ENCODE measurements at places on chromosomes 11 and 22. TPM values are rescaled to one million over a fixed set of nuclear protein-coding genes. Genes with fewer than 3 reads are reported as not detected.
A peak's percentile ranks its signal among the peaks of the same experiment; 100 is the strongest.

Gene TRIM49
- not detected for polyA plus RNA-seq

Gene CLDN5
- polyA plus RNA-seq: not detected

Gene RASSF7
- 10.6 TPM for polyA plus RNA-seq

Gene HBD
- polyA plus RNA-seq: not detected

Gene GUCY1A2
- 0.15 TPM for polyA plus RNA-seq

Gene H19
- not detected for polyA plus RNA-seq

Gene TPBGL
- polyA plus RNA-seq: not detected

- DNase-seq: peak; percentile 17
Measured at GRCh38 chr22:24330636-24331035, 60.0 kb downstream of the SPECC1L start.

DNA sequence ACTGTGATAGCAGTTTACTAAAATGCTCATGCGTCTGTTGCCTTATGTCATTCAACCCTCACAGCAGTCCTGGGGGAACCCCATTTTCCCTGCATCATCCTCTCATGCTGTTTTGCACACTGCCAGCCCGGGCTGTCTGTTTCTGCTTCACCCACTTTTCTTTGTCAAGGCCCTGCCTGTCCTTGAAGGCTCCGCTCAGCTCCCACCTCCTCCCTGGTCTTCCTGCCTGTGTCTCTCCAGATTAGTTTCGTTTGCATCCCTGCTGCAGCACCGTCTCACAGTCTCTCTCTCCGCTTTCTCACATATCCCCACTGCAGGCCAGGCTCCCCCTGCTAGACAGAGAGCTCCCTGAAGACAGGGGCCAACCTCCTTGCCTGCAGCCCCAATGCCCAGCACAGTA lies 29.9 kb downstream of the SERPINH1 start:
- DNase-seq: no peak

- no peak for DNase-seq
Measured at GRCh38 chr22:38513063-38513462, 7.0 kb upstream of the DDX17 start.

DNA sequence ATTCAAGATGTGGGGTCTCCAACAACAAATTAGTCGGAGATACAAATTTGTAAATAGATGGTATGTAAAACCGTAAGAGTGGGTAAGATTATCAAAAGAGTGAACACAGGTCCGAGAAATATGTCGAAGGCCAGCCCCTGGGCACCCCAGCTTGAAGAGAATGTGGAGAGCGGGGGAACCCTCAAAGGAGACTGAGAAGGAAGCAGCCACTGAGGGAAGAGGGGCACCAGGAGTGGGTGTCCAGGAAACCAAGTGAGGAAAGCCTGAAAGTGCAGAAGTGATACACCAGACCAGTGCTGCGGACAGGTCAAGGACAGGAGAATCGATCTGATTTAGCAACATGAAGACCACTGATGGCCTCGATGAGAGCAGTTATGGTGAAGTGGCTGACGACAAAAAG lies 14.4 kb downstream of the APOL5 start:
- no peak for DNase-seq

GRCh38 chr11:86910592-86910991 lies 44.6 kb downstream of the FZD4 start:
- DNase-seq: peak; percentile 44

GRCh38 chr11:73236854-73237253 lies 18.8 kb downstream of the P2RY2 start:
- peak; percentile 50 for DNase-seq

GRCh38 chr22:20241579-20242392 lies 26.3 kb downstream of the RTN4R start:
- DNase-seq: no peak

- no peak for DNase-seq
Measured at GRCh38 chr22:49590381-49590780, 237.3 kb downstream of the BRD1 start.

- no peak for DNase-seq
Measured at GRCh38 chr22:49583886-49584505, 243.7 kb downstream of the BRD1 start.

- no peak for DNase-seq
Measured at GRCh38 chr11:44571871-44572270, 6.4 kb downstream of the CD82 start.

GRCh38 chr22:24594569-24595120 lies 1.8 kb upstream of the LRRC75B start:
- no peak for DNase-seq

DNA sequence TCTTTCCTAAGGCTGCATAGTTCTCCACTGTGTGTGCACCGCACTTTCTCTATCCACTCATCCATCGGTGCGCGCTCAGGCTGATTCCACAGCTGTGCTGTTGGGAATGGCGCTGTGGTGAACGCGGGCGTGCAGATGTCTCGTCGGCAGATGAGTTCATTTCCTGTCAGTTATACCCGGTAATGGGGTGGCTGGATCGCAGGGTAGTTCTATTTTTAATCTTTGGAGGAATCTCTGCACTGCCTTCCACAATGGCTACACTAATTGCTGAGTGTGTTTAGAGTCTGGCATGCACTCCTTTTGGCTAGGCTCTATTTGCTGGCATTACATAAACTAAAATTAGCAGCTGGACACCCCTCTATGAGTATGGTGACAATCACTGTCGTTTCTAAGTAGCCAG lies 27.9 kb upstream of the KRTAP5-7 start:
- DNase-seq: no peak

DNA sequence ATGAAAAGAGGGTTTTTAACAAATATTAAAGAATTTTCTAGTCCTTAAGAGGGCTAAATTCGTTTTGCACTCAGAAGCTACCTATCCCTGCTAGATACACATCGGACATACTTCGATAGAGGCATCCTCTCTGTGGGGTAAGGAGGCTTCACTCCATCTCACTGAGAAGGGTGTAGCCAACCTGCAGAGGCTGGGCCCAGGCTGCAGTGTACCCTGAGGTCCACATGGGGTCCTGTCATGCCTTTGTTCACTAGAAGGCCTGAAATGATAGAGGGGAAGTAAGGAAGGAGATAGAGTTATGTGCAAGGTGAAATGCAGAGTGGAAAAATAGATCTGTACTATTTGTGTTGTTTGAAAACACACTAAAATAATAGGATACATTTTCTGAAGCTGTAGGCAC lies 45.6 kb downstream of the IGSF9B start:
- no peak for DNase-seq

GRCh38 chr11:72225411-72225951 lies 914 bp downstream of the INPPL1 start:
- peak; percentile 45 for DNase-seq

DNA sequence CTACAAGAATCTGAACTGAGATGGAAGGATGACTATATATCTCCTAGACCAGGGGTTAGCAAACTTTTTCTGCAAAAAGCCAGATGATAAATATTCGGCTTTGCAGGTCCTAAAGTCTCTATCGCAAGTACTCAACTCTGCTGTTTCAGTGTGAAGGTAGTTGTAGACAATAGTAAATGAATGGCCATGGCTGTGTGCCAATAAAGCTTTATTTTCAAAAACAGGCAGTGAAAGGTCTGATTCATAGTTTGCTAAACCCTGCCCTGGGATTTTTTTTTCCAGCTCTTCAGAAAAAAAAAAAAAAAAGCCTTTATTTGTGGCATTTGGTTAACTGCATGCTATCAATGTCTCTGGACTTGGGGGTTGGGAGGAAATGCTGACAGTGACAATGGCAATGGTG lies 37.5 kb downstream of the FAM227A start:
- no peak for DNase-seq

DNA sequence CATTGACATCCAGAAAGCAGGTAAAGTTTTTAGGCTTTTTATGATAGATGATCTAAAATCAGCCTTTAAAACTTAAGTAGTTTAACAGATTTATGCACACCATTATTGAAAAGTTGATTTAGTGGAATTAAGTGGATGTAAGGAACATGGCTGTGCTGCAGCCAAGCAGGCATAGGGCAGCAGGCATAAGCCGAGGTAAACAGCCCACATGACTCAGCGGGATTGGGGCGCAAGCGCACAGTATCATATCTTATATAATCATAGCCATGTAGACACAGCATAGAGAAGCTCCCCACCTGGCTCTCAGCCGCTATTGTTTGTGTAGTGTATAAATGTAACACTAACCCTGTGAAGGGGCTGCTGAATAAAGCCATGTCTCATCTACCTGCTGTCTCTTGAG lies 157.5 kb downstream of the WNT11 start:
- no peak for DNase-seq

DNA sequence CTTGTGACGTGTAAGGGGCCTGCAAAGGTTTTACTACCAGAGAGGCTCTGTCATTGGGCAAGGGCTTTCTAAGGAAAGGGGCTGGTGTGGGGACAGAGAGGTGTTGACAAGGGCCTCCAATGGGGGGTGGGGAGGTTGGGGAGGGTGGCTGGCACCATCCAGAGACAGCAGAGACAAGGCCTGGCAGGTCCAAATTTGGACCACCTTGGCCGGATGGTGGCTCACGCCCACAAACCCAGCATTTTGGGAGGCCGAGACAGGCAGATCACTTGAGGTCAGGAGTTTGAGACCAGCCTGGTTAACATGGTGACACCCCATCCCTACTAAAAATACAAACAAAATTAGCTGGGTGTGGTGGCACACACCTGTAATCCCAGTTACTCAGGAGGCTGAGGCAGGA lies 2.2 kb upstream of the CHRM4 start:
- no peak for DNase-seq

DNA sequence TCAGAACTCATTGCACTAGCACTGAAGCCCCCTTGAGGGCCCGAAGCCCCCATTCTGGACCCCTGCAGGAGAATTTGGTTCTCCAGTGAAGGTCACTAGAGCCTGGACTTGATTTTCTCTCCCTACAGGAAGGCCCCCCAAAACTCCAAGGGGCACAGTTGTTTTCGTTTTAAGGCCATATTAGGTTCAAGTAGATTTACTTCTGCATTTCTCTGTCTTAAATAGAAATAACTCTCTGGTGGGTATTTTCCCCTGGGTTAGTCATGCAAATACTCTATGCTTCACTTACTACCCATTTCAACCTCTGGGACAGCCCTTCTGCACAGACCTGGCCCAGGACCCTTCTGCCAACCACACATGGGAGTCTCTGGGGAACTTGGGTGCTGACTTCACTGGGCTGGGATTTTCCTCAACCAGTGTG lies 41.6 kb downstream of the WEE1 start:
- peak; percentile 40 for DNase-seq

- no peak for DNase-seq
Measured at GRCh38 chr11:26158251-26158650, 173.7 kb upstream of the ANO3 start.

DNA sequence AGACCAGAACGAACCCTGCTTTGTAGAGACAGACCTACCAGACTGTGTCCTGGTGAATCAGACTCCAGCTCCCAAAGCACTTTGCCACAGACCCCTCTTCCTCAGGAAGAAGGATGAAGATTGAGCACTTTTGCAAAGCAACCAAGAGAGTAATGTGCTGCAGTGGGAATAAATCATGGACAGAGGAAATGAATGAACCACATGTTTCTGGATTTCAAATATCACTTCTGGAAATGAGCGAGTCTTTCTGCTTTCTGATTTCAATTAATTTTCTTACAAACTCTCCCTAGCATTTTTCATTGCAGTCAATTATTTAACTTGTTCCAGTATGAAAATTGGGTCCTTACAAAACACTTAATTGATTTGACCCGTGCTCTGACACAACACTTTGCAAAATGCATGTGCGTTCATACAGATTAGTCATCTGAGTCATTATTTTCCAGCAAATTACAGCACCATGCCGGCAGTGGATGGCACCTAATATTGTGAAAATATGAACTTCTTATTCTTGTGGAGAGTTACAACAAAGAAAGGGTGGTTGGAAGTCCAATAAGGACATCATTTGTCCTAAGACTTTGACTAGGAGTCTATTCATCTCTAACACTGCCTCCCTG lies 315.9 kb upstream of the CCDC90B start:
- peak; percentile 73 for DNase-seq

DNA sequence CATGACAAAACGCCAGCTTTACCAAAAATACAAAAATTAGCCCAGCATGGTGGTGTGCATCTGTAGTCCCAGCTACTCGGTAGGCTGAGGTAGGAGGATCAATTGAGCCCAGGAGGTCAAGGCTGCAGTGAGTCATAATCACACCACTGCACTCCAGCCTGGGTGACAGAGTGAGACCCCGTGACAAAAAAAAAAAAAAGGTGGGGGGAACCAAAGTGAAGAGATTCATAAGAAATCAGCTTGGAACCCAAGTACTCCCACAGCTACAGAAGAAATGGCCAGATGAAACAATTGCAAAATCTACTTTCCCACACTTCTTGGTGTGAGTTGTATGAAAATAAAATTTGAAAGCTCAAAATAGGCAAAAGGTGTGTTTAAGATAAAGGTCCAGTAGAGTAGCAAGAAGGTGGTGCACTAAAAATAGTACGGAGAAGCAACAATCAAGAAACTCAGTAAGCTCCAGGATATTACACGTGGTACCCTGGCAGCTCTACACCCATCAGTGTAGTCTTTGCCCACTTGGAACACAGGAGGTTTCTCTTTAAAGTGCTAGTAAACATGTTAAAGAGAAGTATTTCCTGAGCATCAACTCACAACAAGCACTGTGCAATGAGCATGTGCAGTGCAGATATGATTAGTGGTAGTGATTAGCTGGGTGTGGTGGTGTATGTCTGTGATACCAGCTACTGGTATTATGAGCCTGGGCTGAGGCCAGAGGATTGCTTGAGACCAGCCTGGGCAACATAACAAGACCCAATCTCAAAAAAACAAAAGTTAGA lies 5.3 kb downstream of the HARBI1 start:
- DNase-seq: no peak

DNA sequence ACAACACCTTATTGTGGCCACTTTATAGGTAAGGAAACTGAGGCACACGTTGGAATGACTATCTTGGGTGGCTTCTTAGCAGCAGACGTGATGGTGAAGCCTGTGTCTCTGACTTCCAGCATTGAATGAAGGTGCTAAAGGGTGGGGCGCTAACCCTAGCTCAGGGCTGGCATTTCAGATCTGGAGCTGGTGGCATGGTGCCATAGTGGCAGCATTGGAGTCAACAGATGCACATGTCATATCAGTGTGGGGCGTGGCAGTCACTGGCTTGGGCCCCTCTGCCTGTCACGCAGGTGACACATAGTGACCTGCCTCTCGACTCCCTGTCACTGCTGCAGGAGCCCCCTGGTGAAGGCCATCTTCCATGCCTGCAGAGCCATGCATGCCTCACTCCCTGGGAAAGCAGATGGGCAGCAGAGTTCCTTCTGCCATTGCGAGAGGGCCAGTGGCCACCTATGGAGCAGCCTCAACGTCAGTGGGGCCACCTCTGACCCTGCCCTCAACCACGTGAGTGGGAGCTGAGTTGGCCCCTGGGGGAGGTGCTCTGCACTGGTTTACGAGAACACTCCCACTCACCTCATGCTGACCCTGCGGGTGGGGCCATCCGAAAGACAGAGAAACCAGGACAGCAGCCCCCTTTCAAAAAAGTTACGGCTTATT lies 14.8 kb downstream of the SHISA8 start:
- DNase-seq: no peak

DNA sequence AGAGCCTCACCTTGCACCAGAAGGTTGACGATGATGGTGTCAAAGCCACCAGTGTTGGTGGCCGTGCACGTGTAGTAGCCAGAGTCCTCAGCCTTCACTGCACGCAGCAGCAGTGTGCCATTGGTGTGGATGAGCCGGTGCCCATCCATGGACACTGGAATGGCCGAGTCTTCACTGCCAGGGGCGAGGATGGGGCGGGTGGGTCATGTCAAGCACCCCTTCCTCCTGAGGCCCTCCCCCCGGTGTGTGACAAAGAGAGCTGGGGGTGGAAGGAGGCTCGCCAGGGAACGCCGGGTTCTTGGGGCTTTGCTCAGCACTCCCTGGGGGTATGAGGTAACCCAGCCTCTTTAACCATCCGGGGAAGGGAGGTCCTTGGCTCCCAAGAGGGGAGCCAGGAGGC lies 111.6 kb downstream of the CEP164 start:
- DNase-seq: no peak

Data from GM23248 (cell line).